ENCODE measurements at places on chromosomes 2 and 18.

- no peak for DNase-seq
Observed at GRCh38 chr2:75949385-75950030, 238.8 kb upstream of the GCFC2 start.

- DNase-seq: peak; percentile 27
Observed at GRCh38 chr18:78713726-78714125, 265.9 kb upstream of the SALL3 start.

DNA sequence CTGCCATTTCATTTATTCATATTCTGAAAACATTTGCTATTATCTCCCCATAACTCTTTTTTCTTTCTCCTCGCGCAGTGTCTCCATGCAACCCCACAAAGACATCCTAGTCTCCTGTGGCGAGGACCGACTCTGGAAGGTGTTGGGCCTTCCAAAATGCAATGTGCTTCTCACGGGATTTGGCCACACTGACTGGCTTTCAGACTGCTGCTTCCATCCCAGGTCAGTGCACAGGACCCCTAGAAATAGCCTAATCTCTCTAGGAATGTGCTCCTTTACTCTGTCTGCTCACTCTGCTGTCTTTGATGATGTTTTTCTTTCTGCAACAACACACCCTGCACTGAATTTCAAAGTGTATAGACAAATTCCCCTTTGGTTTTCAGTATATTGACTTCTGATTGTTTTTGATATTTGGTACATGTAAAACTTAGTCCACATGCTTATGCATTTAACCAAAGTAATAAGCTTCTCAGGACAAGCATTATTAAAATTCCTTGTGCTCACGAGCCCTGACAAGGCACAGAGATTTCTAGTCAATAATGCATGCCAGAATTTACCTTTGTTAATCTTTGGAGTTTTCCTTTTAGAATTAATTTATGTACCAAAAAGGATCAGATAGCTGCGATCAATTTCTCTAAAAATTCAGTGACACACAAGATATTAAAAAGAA, 548.3 kb upstream of the VWC2L start:
- DNase-seq: no peak

DNA sequence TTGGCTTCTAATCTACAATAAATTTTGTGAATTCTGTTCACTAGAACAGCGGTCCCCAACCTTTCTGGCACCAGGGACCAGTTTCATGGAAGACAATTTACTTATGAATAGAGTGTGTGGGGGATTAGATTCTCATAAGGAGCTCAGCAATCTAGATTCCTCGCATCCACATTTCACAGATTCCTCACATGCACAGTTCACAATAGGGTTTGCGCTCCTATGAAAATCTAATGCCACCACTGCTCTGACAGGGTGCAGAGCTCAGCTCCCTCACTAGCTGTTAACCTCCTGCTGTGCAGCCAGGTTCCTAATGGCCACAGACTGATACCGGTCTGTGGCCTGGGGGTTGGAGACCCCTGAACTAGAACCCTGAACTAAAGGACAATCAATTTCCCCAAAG, 1568.6 kb upstream of the NXPH2 start:
- DNase-seq: no peak

- DNase-seq: no peak
Observed at GRCh38 chr2:233464056-233464455, 102.5 kb downstream of the USP40 start.

DNA sequence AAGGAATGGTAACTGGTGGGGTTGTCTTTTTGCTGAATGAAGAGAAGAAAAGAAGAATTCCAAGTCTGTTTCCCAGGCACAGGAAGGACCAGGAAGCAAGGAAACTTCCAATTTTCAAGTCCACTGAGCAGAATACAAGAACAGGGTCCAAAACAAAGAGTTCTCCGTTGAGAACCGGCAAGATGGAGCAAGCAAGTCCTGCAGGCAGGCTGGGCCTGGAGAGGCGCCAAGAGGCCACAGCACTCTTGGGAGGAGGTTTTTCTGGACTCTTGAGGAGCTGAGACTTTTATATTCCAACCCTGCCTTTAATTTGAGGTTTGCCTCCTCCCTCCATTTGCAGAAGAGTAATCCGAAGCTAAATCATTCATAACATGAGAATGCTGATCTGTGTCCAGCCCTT, 224.5 kb downstream of the IKZF2 start:
- DNase-seq: peak; percentile 12

GRCh38 chr18:23134780-23135549, at the start of gene CABLES1:
TSS of gene CABLES1 (plus strand) at chr18:23135485. CDS start at chr18:23135763, 278 bp downstream.
- DNase-seq: peak; percentile 66

GRCh38 chr2:155021618-155022017, 323.1 kb downstream of the KCNJ3 start:
- DNase-seq: no peak

DNA sequence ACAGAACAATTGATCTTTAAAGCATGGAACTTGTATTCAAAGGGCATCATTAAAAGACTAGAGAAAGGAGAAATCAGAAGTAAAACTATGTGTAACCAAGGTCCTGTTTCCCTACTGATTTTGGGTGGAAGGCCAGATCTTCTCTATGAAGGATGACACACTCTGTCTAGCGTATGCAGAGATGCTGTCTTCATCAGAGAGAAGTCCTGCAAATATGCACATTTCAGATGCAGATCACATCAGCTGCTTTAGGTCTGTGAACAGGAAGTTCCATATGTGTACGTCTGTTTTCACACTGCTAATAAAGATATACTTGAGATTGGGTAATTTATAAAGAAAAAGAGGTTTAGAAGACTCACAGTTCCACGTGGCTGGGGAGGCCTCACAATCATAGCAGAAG, 857.3 kb downstream of the CNTNAP5 start:
- no peak for DNase-seq

DNA sequence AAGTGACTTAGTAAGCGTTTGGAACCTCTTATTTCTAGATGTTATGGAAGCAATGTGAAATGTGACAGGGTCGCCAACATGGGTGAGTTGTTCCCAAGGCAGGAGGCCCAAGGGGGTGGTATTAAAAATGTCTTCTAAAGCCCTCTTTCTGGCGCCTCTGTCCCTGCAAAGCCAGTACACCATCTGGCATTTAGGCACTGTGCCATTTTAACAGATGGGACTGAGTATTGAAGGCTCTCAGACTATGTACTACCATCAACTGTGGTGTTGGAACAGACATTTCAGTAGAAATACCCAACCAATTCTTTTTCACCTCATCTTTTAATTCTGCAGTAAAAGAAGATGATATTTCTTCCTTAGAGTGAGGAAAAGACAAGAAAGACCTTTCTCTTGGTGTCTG, 384.5 kb upstream of the MMADHC start:
- no peak for DNase-seq

DNA sequence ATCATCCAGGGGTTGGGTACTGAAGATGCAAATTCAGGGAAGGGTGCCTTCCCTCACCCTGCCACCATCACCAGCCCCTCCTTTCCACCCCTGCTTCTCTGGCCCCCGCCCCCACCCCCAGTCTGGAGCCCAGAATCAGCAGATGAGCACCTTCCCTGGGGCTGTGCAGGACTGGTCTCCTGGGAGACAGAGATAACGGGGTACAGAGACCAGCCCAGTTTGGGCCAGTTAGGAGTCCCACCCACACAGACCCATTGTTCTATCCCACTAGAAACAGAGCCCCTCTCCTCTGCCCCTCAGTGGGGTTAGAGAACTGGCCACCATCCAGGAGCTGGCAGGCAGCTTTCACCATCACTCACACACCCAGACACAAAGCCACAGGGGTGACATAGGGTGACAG, 4.5 kb upstream of the CRYBA2 start:
- no peak for DNase-seq

- no peak for DNase-seq
Observed at GRCh38 chr18:59990121-59990823, 90.5 kb downstream of the PMAIP1 start.

DNA sequence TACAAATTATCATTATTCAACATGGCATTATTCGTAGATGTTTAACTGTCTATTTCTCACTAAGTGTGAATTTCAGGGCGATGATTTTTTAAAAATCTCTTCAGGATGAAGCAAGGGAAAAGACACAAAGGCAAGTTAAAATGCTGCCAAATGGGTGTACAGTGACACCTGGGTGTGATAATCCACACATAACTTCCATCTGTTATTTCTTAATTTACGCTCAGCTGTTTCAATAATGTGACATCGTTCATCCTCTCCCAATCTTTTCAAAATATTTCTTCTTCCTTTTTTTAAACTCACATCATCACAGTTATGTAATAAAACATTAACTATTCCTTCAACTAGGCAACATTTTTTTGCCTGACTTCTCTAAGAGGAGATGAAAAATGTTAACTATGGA, 10.6 kb downstream of the PDE1A start:
- no peak for DNase-seq

GRCh38 chr2:204441316-204441715, 104.0 kb upstream of the PARD3B start:
- DNase-seq: no peak

DNA sequence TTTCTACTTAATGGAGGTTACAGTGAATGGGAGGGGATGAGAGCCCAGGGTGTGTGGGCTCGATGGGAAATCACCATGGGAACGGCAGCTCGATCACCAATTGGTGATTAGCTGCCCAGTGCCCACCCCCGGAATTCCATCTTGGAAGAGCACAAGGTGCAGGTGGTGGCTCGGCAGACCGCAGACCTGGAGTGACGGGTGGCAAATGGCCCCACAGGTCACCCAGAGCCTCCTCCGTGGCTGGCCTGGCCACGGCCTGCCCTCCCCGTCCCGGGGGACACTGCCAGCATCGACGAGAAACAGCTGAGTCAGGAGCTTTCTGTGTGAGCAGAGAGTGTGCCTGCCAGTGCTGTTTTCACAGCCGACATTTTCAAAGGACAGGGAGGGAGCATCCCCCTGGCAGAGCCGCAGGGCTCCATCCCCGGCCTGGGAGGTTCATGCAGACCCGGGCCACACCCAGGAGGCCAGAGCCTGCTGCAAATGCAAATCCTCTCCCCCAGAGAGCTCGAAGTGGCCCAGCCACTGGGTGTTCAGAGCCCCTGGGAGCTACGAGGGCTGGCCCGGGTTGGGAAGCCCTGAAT, 176.4 kb upstream of the MYT1L start:
- peak; percentile 24 for DNase-seq

DNA sequence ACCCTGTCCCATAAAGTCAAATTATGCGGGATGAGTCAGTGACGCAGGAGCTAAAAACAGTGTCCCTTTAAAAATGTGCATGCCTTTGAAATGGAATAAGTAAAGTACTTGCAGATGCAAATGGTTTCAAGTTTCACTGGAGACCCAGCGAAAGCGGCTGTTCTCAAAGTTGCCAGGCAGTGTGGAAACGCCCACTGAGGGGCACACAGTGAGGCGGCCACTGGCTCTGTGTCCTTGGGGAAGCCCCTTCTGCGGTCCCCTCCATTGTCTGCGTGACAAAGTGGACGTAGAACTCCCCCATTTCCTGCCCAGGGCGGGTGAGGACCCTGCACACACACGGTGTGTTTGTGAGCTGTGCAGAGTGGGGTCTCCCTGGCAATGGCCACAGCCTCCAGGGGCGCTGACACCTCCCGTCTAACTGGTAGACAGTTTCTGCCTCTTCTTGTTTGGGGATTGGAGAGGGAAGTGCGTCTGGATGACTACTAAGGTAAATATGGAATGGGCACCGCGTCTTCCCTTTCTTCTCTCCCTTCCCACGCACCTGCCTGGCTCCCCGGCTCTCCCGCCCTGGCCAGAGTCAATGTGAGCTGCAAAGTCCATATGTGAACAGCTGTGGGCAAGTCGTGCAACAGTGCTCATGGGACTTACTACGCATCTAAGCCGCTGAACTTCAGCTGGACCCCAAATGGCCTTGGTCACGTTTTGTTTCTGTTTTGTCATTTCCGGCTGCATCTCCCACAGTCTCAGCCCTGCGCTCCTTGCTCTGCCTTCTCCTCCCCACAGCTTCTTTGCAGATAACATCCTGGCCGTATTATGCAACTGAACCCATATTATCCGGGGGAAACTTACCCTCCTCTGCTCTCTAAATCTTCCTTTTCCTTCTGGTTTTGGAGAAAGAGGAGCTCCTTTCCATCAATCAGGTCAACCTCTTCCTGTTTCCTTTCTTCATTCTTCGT, 33.7 kb upstream of the ZNF516 start:
- DNase-seq: no peak

GRCh38 chr2:289362-290089, 1.6 kb upstream of the ALKAL2 start:
- peak; percentile 38 for DNase-seq

DNA sequence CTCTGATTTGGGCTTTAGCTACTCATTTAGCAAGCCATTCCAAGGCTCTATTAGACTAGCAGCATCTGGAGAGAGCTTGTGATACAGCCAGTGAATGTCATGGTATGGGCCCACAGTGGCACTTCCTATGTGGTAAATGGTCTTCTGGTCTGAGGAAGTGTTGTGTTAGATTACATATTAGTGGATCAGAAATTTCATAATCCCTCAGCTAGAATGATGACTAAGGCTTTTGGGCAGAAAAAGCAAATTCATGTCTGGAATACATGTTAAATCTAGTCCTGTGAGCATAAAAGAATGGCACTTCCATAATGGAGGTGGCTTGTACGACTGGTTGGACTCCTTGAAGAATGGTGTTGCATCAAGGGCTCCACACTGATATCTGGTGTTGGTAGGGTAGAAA, 436.8 kb upstream of the CWC22 start:
- no peak for DNase-seq

GRCh38 chr2:70104231-70105111, 17.2 kb downstream of the PCBP1 start:
- no peak for DNase-seq

DNA sequence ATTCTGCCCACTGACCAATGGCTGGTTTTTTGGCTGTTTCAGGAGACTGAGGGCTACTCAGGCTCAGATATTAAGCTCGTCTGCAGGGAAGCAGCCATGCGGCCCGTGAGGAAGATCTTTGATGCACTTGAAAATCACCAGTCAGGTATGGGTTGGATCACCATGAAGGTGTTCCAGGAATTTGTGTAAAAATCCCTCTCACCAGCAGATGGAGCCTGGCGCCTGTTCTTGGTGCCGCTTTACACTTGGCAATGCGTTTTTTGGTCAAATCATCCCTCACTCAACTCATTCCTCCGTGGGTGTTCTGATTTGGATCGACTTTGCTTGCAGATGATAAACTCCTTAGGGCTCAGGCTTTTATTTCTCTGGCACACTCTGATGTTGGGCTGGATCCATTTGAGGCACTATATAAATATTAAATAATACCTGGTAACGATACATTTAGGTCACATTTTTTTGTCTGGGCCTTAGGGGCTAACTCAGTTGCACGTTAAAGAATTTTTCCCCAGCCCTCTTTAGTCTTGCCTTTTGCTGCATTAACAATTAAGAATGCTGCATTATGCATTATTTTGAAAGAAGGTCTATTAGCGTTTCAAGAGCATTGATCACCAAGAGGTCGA, 50.0 kb downstream of the HDHD2 start:
- peak; percentile 66 for DNase-seq
